ENCODE measurements at places on chromosomes 6 and 20.
A peak's percentile ranks its signal among the peaks of the same experiment; 100 is the strongest.

DNA sequence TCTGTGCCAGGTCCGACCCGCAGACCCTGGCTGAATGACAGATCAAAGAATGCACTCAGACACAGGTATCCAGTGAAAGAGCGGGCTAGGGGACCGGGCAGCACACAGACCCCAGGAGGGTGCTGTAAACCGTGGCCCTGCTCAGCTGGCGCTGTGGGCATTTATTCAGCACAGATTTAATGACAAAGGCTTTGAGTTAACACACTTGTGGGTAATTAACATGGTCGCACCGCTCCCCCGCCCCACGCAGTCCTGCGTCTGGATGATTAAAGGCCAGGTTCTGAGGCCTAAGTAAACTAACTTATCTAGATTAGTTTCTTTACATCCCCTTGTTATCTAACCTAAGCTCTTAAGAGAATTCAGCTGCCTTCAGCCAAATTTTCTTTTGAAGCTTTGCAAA is 3.5 kb downstream of the MAK start:
- no peak for DNase-seq

GRCh38 chr6:160859822-160860221 is 131.7 kb upstream of the MAP3K4 start:
- DNase-seq: no peak

DNA sequence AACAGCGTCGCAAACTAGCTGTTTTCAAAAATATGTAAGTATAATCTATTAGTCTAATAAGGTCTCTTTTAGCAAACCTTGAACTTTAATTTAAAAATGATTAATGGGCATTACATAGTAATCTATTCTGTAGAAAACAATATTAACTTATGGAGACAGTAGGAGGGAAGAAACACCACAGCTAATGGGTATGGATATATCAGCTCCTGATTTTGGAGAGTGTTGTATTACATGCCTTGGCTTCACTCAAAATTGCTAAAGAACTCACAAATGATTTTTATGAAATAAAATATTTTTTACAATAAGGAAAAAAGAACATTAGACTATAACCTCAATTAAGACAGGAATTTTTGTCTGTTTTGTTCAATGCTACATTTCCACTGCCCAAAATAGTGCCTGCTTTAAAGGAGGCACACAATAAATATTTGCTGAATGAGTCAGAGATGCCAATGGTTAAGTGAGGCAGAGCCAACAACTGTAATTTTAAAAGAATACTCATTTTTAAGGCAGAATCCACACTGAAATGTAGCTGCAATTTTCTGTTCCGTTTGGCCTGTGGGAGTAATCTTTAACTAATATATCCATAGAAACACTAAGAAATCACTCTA is 15.7 kb downstream of the ATG5 start:
- DNase-seq: no peak

GRCh38 chr20:1824181-1824580 is 71.0 kb upstream of the SIRPA start:
- no peak for DNase-seq

- peak; percentile 70 for DNase-seq
Observed at GRCh38 chr20:58870293-58871014, 17.9 kb downstream of the GNAS start.

GRCh38 chr6:14270142-14270893 is 152.7 kb downstream of the CD83 start:
- no peak for DNase-seq

GRCh38 chr6:90894285-90895130 is 307.6 kb upstream of the MAP3K7 start:
- no peak for DNase-seq

- DNase-seq: no peak
Observed at GRCh38 chr6:10268611-10269310, 146.1 kb downstream of the TFAP2A start.

DNA sequence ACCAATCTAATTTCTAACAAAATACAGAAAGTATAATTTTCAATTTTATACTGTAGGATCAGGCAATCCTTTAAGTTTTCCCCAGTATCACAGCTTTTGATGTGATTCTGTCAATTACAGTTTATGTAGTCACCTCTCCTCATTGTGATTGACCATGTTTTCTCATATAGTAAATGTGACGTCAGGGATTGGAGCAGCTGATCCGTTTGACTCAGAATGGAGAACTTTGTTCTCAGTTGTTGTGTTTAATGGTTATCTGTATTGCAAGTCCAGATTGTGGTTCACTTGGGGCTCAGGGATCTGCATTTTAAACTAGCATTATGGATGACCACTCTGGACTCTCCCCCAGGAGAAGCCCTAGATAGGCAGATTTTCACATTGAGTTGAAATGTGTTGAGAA is 90.6 kb downstream of the DNAH8 start:
- no peak for DNase-seq

GRCh38 chr6:128365520-128366160 is 154.8 kb downstream of the PTPRK start:
- no peak for DNase-seq

DNA sequence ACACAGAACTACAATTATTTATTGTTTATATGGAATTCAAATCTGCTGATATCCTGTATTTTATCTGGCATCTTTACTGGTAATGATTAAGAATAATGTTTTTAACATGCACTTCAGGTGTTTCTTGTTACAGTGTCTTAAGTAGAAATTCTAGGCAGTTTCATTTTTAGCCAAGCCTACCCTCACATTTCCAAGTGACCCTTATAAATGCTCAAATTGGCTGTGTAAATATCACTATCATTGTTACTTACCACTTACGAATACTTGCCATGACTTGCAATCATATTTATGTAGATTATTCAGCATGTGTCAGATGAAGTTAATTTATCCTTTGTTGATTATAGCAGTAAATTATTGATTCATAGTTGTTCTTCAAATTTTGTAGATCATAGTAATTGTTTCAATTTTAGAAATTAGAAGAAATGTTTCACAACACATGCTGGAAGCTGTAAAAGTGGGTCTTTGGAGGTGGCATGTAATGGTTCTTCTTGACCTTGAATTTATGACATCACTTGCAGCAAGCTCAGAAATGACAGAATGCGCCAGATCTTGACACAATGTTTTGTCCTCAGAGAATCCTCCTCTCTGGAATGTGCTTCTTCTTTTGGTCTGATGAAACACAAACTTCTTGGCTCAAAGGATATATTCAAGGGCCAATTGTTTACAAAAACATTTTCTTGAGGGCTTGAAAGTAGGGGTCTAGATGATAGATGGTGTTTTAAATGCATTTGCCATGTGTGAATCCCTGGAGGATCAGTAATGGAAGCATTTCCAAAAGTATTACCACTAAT is 471.8 kb downstream of the COL12A1 start:
- DNase-seq: no peak

DNA sequence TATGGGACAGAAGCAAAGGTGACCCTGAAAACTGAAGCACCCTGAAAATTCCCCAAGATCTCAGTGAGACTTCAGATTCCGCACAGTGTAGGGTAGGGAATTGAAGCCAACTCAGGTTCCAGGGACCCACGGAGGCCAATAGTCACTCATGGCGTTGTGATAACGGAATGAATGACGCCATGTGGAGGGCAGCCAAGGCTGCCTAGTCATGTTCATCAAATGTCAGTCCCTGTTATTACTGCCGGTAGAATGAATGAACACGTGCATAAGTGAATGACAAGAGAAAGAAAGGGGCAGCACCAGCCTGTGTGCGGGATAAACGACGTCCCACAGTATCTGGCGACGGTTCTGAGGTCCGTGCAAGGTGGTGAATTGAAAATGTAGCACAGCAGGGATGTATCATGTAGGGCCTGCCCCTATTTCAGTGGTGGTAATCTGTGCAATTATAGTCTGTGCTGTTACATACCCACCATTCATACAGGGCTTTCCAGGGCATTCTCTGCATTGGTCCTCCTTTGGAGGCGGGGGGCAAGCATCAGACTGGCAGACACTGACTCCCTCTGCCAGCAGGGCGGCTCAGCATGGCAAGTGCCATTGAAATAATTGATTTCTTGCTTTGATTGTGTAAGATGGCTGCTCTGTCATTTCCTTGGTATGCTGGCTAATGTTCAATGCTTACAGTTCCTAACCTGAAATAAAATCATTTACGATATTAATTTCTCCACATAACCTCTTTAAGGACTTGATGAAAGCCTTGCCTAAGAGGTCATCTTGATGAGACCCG is 386.9 kb downstream of the CDH4 start:
- DNase-seq: peak; percentile 7

DNA sequence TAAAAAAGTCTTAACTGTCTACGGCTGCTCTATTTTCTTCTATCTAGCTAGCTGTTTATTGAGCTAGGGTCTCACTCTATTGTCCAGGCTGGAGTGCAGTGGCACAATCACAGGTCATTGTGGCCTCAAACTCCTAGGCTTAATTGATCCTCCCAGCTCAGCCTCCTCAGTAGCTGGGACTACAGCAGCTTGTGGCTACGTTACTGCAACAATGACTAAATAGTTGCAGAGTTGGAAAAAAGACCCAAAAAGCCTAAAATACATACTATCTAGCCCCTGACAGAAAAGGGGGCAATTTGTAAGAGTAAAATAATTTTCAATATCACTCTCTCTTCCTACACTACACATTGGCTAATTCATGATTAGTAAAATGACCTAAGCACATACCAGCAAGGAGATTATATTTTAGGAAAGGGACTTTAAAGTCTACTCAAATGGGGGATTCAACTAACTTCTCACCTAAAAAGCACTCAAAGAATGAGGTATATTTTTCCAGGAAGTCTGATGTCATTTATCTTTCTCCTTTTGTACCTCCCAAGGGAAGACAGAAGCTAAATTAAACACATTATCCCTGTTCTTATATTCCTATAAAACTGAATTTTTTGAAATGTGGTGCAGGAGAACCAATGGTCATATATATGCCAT is 82.8 kb downstream of the ZMYND8 start:
- DNase-seq: no peak

GRCh38 chr6:31060145-31060544 is 49.9 kb downstream of the MUC22 start:
- DNase-seq: no peak

DNA sequence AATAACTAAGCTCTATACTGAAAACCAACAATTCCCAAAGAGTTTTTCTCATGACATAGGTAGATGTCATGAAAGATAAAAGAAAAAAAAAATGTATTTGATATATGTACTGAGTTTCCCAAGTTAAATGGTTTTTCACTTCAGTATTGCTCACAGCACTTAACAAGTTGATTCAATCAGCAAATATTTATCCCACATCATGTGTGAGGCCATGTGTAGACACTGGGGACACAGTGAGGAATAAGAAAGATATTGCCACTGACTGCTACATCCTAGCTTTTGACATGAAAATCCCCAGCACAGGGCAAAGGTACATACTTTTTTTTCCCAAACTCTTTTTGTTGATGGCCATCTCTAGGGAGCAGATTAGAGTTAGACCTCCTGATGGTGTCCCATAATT is 25.3 kb downstream of the SPTLC3 start:
- DNase-seq: no peak

- no peak for DNase-seq
Observed at GRCh38 chr20:15200147-15200565, 862.7 kb upstream of the FLRT3 start.

- no peak for DNase-seq
Observed at GRCh38 chr6:12567682-12568081, 148.9 kb upstream of the PHACTR1 start.

- no peak for DNase-seq
Observed at GRCh38 chr6:149717255-149717587, 680 bp downstream of the LATS1 start.

GRCh38 chr6:135506270-135506997 is 8.9 kb upstream of the AHI1 start:
- no peak for DNase-seq

- peak; percentile 69 for DNase-seq
Observed at GRCh38 chr20:59403261-59403961, 103.0 kb downstream of the EDN3 start.

DNA sequence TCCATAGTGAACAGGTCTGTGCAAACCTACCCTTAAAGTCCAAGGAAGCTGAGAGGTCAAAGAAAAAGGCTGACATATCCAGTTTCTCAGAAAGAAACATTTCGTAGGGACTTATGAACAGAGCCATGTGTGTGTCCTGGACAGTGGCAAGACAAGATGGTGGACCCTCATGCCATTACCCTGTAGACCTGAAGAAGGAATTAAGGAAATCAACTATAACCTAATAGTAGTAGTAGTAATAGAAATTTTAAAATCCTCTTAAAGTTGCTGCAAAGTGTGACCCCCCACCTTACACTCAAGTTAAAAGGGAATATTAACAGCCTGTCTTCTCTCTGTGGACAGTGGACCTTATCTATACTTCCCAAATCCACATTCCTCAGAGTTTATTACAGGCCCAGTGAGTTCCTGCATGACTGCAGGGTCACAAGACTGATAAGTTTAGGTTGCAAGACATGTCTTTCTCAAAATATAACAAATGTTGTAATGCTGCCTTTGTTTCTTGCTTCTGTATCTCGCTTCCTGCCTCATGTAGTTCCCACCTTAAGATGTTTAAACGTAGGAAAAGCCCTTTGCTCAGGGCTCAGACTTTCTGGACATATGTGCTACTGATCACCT is 10.6 kb downstream of the IL22RA2 start:
- no peak for DNase-seq

- no peak for DNase-seq
Observed at GRCh38 chr20:46539113-46539512, 11.3 kb downstream of the OCSTAMP start.

- DNase-seq: no peak
Observed at GRCh38 chr6:139337001-139337400, 37.4 kb downstream of the CITED2 start.

- peak; percentile 34 for DNase-seq
Observed at GRCh38 chr6:138250513-138251247, 32.4 kb upstream of the PBOV1 start.

- DNase-seq: no peak
Observed at GRCh38 chr20:18986146-18986830, 172.7 kb downstream of the SCP2D1 start.

DNA sequence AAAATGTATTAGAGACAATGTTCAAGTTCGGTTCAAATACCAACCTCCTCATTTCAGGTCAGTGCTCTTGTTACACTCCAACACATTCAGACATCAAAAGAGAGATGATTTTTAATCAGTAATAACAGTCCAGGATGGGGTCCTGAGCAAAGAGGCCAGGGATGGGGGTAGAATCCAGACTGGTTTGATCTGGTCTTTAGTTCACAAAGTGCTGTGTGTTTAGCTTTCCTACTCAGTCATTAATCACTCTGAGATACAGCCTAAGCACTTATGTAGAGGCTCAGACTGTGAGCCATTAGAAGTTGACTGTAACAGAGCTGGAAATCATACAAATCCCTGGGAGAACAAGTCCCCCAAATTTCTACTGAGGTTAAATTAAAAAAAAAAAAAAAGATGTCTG is 241.6 kb downstream of the PTPRK start:
- DNase-seq: no peak

- no peak for DNase-seq
Observed at GRCh38 chr20:36262440-36262839, 26.2 kb downstream of the AAR2 start.
